ENCODE measurements at places on chromosomes 1 and 21.

DNA sequence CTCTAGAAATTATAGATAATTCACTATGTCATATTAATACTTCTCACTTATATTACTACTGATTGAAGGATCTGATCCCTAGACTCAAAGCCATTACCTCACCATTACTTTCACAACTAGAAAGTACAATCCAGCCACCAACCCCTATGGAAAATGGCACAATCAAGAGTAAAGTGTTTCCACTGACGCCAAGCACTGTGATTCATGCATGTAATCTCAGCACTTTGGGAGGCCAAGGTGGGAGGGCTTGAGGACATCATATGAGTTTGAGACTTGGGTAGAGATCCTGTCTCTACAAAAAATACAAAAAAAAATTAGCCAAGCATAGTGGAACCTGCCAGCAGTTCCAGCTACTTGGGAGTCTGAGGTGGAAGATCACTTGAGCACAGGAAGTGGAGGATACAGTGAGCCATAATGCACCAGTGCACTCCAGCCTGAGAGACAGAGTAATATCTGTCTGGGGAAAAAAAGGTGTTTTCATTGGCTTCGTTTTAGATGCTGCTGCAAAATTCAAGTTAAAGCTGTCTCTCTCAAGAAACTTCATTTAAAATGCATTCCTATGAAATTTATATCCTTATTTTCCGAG is 126.5 kb downstream of the AKT3 start:
- DNase-seq: no peak

DNA sequence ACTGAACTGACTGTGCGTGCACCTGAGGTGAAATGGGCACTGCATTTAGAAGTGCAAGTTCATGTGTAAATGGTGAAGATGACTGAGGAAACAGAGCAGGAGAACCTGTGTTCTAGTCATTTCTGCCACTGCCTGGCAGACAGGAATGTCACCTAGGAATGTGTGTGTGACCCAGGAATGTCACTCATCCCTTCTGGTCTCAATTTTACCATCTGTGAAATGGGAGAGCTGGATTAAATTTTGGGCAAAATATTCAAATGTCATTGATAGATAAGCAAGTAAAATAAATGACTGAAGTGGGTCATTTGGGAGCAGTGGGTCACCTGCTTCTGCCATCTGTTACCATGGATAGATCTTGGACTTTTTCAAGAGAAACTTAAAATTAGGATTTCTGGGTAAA is 42.2 kb downstream of the SLC35F3 start:
- no peak for DNase-seq

DNA sequence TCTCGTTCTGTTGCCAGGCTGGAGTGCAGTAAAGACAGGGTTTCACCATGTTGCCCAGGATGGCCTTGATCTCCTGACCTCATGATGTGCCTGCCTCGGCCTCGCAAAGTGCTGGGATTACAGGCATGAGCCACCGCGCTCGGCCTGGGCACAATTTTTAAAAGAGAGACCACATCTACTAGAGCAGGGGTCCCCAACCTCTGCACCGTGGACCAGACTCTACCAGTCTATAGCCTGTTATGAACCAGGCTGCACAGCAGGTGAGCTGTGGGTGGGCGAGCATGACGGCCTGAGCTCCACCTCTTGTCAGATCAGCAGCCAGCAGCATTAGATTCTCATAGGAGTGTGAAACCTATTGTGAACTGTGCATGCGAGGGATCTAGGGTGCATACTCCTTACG is 20.8 kb downstream of the TNNT2 start:
- DNase-seq: no peak

GRCh38 chr1:23908453-23909341 is 4.5 kb downstream of the CNR2 start:
- no peak for DNase-seq

- DNase-seq: no peak
These were observed 49.4 kb downstream of the LEPR start for GRCh38 chr1:65469889-65470340.

GRCh38 chr1:27891196-27891889 is 19.0 kb downstream of the THEMIS2 start:
- DNase-seq: no peak
